ENCODE measurements at places on chromosomes 4 and X. TPM values are rescaled to one million over a fixed set of nuclear protein-coding genes. Genes with fewer than 3 reads are reported as not detected.

Gene ADH4
- total RNA-seq, result 1.6 TPM

DNA sequence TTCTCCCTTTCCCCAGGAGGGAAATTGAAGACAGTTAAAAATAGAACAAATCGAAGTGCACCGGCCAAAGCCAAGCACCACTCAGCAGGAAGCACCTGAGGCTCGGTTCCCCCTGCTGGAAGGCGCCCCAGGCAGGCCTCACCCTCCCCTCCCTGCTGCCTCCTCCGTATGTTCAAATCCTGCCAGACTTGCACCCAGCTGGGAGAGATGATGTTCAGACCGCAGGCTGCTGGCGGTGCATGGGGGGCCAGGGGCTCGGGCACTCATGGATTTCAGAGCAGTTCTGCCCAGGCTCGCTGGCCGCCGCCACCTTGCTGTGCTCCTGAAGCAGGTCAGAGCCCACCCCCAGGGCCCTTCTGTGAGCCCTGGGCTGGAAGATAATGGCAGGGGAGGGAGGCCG, 91.4 kb downstream of the DCTD start:
- DNase-seq, result no peak

DNA sequence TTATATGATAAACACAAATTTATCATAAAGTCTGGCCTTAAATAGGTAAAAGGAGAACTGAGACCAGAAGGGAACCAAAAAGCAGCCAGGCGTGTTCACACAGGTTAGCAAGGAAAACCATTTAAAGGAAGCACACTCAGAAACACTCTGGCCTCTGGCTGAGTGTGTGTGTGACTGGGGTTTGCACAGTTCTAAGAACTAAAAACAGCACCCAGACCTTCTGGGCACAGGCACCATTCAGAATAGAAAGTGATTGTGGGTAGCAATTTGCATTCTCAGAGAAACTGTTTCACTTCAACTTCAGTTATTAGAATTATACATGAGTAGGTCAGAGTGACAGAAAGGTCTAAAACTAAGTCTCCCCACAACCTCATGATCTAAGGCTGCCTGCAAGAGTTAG, 10.0 kb downstream of the GPR82 start:
- no peak for DNase-seq

- DNase-seq, result no peak
These were observed 42.8 kb downstream of the AREG start for GRCh38 chr4:74487771-74488170.
